Omental fat pad (tissue), 4 donors: ENCODE measurements at places on chromosomes 7 and 10.

GRCh38 chr10:84665883-84666463 is 337.6 kb downstream of the CCSER2 start:
- DNase-seq, result no peak

GRCh38 chr10:24435374-24435773 is 226.4 kb downstream of the KIAA1217 start:
- DNase-seq, result no peak

DNA sequence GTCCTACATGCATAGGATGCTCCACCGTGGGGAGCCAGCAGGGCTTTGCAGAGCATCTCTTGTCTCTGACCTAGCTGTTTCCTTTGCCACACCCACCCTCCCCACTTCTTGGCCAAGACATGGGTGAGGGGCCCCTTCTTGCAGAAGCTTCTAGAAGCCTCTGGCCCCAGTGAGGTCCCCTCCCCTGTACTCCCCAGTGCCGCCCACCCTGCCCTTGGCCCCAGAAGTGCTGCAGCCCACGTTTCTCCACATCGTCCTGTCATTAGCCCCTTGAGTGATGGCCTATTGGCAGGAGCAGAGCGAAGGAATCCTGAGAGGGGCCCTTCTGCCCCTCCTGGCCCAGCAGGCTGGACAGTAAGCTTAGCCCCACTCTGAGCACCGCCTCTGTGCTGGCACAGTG is 43.7 kb downstream of the ALOX5 start:
- DNase-seq, result no peak

- DNase-seq, result no peak
These were observed 19.2 kb downstream of the TECPR1 start for GRCh38 chr7:98232799-98233198.
